ENCODE measurements at places on chromosomes 3 and 15. TPM values are rescaled to one million over a fixed set of nuclear protein-coding genes. Genes with fewer than 3 reads are reported as not detected.

DNA sequence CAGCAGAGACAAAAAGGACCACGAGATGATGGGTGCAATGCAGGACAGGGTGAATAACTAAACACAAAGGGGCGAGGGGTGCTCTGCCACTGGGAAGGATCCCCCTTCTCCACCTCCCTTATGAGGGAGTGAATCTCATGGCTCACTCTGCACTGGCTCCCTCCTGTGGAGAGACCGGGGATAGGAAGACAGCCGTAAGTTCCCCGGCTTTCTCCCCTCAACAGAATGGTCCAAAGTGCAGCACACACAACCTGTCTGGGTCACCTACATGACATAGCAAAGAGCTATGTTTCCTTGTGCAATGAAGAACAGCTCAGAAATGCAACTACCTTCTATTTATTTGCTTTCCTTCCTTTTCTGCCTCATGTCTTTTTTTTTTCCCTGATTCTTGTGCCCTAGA is 7.8 kb upstream of the ACSBG1 start:
- DNase-seq: no peak
- no peaks in the 10 kb centered on the region for H3K4me1 ChIP-seq
- H3K27me3 ChIP-seq: no peaks in the 10 kb centered on the region
- H3K27ac ChIP-seq: no peak overlapping the region
- H3K36me3 ChIP-seq: no peaks in the 10 kb centered on the region

DNA sequence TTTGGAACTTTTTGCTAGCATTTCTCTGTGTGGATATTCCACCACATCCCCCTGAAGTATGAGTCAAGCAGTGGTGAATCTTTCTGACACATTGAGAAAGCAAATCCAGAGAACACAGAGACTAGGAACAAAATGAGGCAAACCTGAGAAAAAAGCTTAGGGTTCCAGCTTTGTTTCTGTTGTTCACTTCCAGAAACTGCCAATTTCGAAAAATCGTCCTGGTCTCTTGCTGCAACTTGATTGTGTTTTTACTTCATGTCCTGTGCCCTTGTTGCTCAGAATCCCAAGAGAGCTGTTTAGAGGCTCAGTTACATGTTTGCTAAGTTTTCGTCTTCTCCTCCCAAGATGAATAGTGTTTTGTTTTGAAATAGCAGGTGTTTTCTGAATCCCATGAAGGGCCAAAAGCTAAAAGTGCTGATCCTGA is 13.7 kb downstream of the MAP2K1 start:
- H3K36me3 ChIP-seq: peaks cover 3% of the 10 kb centered on the region
- DNase-seq: no peak
- H3K4me1 ChIP-seq: peaks cover 17% of the 10 kb centered on the region
- no peak overlapping the region for H3K4me3 ChIP-seq
- H3K27ac ChIP-seq: no peak overlapping the region
- no peaks in the 10 kb centered on the region for H3K27me3 ChIP-seq

DNA sequence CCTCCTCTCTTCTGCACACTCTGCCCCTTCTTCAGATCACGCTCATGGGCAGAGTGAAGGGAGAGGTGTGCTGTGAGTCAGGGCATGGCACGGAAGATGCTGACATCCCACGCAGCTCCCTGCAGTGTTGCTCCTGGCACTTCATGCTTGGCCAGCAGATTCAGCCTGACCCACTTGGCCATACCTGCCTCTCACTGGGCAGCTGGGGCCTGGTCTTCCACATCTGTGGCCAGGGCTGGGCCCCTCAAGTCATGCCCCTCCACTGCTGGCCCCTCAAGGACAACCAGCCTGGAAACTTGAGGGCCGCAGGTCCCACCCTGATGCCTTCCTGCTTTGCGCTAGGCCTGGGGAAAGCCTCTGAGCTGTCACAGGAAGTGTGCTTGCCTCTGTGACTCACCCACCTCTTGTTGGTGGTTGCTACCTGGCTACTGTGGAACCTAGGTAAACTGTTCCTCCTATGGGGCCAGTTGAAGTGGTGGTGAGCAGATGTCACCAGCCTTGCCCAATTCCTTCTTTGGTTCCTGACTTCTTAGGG is 48.7 kb downstream of the BSN start:
- DNase-seq: no peak
- H3K27ac ChIP-seq: no peak overlapping the region
- no peak overlapping the region for H3K4me3 ChIP-seq

DNA sequence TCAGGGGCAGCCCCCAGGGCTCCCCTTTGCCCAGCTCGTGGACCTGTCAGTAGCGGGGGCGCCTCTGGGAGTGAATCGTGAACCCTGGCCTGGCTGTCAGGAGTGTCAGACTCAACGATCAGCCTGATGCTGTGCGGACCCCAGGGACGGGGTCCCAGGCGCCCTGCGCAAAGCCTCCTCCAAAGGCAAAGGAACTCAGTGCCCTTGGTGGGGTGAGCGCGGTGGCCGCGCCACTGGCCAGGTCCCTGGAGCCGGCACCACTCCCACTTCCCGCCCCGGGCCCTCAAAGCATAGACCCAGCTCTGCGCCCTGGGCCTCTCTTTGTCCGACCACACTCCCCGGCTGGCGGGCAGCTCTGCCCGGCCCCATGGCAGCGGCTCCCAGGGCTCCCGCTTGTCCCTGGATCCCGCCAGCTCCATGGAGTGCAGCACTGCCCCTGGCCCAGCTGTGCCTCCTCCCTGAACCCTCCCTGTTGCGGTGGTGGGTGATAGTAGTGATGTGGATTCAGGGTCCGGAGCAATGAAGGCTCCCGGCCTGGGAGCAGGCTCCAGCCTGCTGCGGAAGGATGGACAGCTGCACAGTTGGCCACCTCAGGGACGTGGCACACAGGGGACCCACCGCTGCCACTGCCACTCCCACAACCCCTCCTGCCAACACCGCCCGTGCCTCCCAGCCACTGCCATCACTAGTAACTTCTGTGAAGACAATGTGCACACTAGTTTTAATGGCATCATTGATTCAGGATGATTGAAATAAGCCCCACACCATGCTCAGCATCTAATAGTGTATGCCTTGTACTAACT is 263.8 kb downstream of the ZBBX start:
- H3K4me1 ChIP-seq: no peaks in the 10 kb centered on the region
- H3K4me3 ChIP-seq: no peak overlapping the region
- H3K27ac ChIP-seq: no peak overlapping the region

GRCh38 chr3:146181216-146181615 is 20.2 kb upstream of the PLOD2 start:
- H3K4me1 ChIP-seq: no peaks in the 10 kb centered on the region
- no peak overlapping the region for H3K4me3 ChIP-seq
- no peak for DNase-seq
- no peaks in the 10 kb centered on the region for H3K36me3 ChIP-seq
- H3K27me3 ChIP-seq: no peaks in the 10 kb centered on the region

CP gene
- 47.2 TPM for polyA plus RNA-seq

PLIN1 gene
- polyA plus RNA-seq: 0.21 TPM

ANKRD34C gene
- polyA plus RNA-seq: 0.01 TPM

IMP3 gene
- polyA plus RNA-seq: 78.4 TPM

GABRR3 gene
- polyA plus RNA-seq: not detected

GLDN gene
- 10.5 TPM for polyA plus RNA-seq
